ENCODE measurements at places on chromosomes 13 and 19.

DNA sequence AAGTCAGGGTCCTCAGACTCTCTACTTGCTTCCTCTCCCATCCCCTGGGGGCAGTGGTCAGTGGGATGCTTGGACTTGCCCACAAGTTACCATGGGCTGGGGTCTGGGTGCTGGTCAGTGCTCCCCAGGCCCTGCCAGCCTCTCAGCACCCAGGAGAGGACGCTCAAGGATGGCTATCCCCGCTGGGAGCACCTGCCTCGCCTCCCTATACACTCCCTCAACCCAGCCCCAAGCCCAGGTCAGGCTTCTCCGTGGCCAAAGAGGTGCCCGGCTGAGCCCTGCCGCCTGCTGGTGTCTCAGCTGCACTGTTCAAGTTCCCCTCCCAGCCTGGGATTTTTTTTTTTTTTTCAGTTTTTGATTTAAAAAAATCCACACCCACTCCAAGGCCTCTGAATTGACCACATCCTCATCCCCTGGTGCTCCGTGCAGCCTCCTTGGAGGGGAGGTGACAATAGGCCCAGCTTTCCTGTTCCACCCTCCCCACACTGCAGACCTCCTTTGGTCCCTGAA, 10.8 kb downstream of the F2RL3 start:
- DNase-seq, result no peak

- DNase-seq, result no peak
Measured at GRCh38 chr19:33438987-33439781, 65.7 kb downstream of the CEBPG start.

DNA sequence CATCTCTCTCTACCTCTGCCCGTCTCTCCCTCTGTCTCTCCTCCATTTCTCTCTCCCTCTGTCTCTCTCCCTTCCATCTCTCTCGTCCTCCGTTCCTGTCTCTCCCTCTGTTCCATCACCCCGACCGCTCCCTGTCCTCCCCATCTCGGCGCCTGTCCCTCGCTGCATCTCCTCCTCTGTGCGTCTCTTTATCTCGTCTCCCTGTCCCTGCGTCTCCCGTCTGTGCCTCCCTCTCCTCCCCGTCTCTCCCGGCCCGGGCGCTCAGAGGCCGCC, 4.6 kb downstream of the GRIN2D start:
- no peak for DNase-seq

DNA sequence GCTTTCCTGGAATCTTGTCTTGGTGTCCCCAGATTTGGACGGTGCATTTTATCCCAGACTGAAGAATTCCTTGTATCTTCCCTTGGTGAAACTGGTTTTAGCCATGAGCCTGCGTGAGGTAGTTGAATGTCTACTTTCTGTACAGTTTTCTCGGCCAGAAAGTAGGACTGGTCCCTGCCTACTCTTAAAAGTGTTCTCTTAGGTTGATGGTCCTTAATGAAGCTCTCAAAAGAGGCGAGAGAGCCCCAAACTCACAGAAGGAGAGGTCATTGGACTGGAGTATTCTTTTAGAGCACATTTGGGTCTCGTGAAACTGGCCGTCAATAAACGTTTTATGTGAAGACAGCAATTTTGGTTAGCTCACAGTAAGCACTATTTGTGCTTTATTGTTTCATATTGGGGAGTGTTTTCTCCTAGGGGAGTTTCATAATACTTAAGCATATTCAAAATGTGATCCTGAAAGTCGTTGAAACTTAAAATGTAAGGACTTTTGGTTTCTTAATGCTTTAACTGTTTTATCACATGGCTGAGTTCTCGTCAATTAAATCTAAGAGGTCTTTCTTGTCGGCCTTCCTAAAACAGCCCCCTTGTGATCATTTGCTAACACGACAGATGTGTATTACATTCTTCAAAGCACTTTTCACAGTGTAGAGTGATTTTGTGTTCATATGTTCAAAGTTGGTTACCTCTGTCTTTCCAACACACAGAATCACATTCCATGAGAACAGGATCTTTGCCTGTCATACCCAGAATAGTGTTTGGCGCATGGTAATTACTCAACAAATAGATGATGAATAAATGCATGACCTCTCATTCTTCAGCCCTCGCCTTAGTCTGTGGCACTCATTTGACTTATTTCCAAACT, 889 bp downstream of the GTF2F2 start:
- DNase-seq, result no peak

GRCh38 chr13:92739306-92739818, 487.2 kb upstream of the GPC6 start:
- DNase-seq, result no peak
